D341Med (cell line): ENCODE measurements at places on chromosomes 1 and 21.

DNA sequence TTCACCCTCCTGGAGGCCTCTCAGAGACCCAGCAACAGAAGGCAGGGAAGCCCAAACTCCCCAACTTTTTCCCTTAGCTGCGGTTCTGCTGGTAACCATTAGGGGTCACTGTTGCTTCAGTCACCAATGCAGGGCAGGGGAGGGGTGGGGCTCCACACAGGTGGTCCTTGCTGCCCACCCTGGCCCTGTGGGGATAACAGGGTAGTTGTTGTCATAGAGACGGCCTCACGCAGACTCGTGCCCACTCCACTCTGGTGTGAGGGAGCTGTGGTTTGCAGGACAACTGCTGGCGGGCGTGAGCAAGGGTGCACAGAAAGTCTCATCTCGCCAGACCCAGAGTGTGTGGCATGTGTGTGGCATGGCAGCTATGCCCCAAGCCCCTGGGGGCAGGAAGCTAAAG lies 19.9 kb downstream of the INSRR start:
- DNase-seq, result peak; percentile 86

GRCh38 chr21:38914528-38915293 lies 109.0 kb downstream of the ETS2 start:
- DNase-seq, result no peak

- no peak for DNase-seq
These were observed 50.1 kb downstream of the ADAMTS5 start for GRCh38 chr21:26916799-26917198.

GRCh38 chr1:212641956-212642355 lies 33.4 kb downstream of the ATF3 start:
- no peak for DNase-seq

GRCh38 chr1:16111771-16112595 lies 38.5 kb upstream of the FAM131C start:
- no peak for DNase-seq
